Activated T-cell treated with anti-CD3 and anti-CD28 coated beads for 24 hours (primary cell): ENCODE measurements at places on chromosomes 2 and 18.

DNA sequence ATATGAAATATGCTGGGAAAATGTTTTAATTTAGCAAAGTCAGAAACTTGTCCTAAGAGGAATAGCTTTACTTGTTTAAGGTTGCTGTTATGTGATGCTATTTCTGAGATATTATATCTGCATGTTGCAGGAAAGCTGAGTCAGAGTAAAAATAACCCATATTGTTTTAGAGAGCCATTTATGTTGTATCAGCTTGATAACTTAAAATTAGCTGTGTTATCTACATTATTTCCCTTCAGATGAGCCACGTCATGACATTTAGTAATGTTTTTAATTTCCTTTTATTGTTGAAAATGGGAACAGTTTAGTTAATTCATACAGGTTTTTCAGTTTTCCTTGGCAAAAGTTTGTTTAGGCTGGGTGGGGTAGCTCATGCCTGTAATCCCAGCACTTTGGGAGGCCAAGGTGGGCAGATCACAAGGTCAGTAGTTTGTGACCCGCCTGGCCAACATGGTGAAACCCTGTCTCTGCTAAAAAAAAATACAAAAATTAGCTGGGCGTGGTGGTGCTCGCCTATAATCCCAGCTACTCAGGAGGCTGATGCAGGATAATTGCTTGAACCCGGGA, 55.8 kb downstream of the TTC27 start:
- no peak for DNase-seq

- DNase-seq: no peak
Measured at GRCh38 chr2:130819608-130820278, 17.0 kb upstream of the ARHGEF4 start.

GRCh38 chr18:44602380-44602779, 78.3 kb upstream of the SETBP1 start:
- no peak for DNase-seq

GRCh38 chr2:11955884-11956291, 209.5 kb downstream of the LPIN1 start:
- no peak for DNase-seq

- DNase-seq: no peak
Measured at GRCh38 chr2:65070172-65070830, 14.1 kb downstream of the CEP68 start.

DNA sequence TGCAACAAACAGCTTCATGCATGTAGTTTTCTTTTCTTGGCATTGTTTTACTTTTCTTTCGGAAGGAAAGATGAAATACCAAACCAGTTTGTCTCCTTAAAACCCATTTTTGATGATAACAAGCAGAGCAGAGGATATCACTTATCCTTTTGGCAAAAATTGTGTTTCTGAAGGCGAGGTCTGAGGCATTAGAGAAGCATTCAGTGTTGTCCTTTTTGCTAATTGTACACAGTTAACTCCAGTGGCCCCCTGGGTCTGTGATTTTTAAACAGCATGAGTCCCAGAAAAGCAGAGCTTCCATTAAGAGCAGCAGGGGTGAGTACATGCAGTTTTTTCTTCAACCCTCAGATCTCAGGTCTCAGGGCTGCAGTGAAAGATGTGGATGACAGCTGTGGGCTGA, 41.3 kb downstream of the TTC39C start:
- DNase-seq: no peak

GRCh38 chr2:55869637-55870325, 53.8 kb downstream of the EFEMP1 start:
- no peak for DNase-seq

GRCh38 chr2:53880756-53881155, 21.0 kb upstream of the GPR75 start:
- no peak for DNase-seq

DNA sequence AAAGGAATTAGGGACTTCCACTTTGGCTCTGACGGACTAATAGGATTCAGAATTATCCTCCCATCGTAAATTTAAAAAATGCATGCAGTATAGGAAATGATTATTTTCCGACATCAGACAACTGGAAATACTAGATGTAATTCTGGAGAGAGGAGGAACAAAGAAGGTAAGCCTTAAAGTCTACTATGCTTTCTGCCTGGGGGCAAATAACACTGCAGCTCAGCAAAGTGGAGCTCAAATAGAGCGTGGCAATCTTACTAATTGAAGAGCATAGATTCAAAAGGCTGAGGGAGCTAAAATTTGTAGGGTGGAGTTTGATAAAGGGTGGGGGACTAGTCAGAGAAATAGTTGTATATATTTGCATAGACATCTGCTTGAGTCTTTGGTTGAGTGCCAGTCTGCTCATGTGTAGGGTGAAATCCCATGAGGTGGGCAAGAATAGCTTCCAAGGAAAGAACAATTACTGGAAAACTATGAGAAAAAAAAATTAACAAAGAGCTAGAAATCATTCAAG, 23.8 kb downstream of the COPS8 start:
- no peak for DNase-seq

GRCh38 chr18:44988821-44989587, 308.3 kb downstream of the SETBP1 start:
- no peak for DNase-seq

- DNase-seq: no peak
Measured at GRCh38 chr2:30372826-30373225, 74.2 kb upstream of the LCLAT1 start.

GRCh38 chr2:201258666-201259615, 1.4 kb upstream of the CASP8 start:
- DNase-seq: no peak

- no peak for DNase-seq
Measured at GRCh38 chr2:55120634-55121359, 70.5 kb upstream of the RTN4 start.

- no peak for DNase-seq
Measured at GRCh38 chr18:79382681-79383387, 12.9 kb upstream of the NFATC1 start.

GRCh38 chr2:200306931-200307723, 634 bp downstream of the SPATS2L start:
- no peak for DNase-seq

DNA sequence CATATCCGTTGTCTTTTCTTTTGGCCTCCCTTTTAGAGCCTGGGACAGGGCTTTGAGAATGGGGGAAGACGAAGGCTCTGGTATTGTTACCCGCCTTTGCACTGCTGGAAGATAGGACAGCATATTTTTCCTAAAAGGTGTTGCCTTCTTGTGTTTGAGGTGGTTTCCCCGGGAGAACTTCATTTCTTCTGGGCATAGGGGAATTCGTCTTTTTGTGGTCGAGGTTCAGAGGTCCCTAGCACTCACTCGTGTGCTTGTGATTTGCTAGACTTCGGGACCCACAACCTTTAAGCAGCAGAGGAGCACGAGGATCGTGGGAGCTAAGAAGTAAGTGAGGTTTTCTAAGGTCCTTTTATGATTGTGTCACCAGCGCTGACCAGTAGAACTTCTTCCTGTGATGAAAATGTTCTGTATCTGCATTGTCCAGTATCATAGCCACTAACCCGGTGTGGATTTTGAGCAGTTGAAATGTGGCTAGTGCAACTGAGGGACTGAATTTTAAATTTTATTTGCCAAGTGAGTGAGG, 611 bp downstream of the ZNF512 start:
- DNase-seq: no peak

DNA sequence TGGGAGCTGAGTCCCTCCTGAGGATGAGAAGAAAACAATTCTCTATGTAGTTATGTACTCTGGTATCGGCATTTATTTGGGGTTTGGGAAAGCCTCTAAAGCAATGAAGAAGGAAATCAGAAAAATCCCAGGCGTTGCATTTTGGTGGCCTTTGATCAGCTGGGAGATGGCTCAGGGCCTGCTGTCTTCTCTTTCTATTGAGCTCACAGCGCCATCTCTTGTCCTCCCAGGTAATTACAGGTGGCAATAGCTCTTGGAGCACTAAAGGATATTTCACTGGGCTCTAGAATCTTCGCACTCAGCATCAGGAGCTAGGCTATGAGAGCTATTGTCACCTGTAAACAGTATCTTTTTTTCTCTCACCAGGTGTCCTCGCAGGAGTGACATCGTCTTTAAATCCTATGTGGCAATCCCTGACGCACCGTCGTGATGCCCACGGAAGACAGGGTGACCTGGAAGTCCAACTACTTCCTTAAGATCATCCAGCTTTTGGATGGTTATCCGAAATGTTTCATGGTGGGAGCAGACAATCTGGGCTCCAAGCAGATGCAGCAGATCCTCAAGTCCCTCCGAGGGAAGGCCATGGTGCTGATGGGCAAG, 76.1 kb upstream of the PMAIP1 start:
- DNase-seq: peak; percentile 31

DNA sequence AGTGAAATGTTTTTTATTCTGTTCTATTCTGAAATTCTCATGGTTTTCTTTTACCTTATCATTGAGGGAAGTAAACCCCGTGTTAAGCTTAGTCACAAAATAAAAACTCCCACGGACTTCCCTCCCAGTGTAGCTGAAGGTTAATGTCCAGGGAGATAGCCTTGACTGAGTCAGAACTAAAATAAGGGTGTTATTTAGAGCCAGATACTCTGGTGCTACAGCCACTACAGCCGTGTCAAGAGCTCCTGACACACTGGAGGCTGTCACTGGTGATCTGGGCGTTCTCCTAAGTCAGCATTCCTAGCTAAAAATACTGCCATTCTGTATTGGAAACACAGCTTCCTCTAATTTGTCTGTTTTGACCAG, 82.0 kb upstream of the RANBP2 start:
- DNase-seq: no peak

DNA sequence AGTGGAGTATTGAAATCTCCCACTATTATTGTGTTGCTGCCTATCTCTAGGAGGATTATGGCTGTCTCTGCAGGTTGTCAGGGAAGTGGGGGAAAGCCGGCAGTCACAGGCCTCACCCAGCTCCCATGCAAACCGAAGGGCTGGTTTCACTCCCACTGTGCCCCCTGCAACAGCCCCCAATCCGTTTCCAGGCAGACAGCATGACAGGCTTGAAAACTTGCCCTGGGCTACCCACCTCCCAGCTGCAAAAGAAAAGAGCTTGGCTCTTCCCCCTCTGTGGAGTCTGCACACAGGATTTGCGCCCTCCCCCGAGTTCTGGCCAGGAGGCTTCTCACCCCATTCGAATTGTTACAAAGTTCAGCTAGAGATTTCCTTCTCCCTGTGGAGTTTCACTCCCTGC, 87.4 kb upstream of the MSTN start:
- DNase-seq: no peak

DNA sequence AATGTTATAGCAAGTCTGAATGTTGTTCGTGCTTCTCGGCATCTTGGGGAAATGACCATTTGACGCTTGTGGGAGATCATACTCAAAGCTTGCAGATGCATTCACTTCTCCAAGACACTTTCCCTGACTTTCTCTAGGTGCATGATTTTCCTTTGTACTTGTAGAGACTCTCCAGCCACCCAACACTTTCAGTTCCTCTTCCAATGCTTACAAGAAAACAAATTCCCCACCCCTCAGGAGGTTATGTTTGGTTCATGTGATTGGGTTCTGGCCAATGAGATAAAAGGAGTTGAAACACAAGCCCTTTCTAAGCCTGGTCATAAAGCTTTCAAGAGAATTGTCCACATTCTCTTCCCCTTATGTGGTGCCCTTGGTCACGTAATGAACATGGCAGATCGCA, 156.3 kb downstream of the EPHA4 start:
- no peak for DNase-seq

- DNase-seq: no peak
Measured at GRCh38 chr2:60554646-60555065, 1.2 kb upstream of the BCL11A start.

DNA sequence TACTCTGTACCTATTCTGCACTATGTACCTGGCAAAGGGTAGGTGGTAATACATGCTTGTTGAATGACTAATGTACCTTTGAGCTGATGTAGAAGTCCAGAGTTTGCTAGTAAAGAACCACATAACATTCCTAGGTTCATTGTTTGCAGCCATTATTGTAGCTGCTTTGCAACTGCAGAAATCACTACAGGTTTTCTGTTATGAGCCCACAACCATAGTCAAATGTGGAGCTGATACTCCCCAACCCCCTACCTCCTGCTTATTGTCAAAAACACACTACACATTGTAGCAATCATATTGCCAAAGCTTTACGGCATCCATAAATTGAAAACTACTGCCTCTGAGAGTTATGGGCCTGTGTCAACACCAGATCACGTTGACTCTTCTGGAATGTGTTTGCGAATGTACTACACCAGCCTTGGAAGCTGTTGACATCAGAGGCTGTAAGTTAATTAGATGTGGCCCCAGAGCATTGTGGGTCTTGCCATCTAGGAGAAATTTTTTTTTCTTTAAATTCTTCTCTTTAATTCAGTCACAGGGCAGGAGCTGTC, 187.0 kb downstream of the AGPS start:
- DNase-seq: no peak

- no peak for DNase-seq
Measured at GRCh38 chr18:55314615-55315237, 273.3 kb downstream of the TCF4 start.

GRCh38 chr2:209191139-209191538, 232.7 kb upstream of the MAP2 start:
- no peak for DNase-seq

DNA sequence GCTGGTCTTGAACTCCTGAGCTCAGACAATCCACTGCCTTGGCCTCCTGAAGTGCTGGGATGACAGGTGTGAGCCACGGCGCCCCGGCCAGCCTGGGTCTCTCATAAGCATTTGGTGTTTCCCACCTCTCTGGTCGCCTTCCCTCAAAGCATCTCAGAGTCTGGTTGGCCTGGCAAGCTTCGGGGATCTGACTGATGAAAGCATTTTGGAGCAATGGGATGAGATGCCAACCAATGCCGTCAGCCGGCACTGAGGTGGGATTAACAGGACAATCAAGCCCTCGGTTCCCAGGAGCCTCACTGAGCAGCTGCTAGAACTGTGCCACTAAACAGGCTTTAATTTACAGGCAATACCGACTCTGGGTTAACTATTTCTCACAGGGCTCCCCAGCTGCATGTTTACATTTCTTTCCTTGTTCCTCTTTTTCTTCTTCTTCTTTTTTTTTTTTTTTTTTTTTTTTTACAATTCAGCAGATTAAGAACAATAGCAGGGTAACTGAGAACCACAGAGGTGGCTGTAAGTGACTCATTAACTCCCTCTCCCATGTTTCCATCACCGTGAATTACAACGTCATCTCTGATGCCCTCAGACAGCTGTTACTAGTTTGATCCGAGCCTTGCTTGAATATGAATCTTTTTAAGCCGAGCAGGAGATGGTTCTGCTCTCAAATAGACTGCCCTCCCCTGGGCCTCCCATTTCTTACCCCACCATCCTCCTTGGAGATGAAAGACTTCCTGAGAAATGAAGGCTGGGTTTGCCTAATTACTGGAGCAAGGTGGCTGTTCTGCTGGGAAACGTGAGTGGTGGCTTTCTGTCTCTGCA, 37.9 kb downstream of the ODC1 start:
- no peak for DNase-seq
